ENCODE measurements at places on chromosomes 7 and 10.

GRCh38 chr10:97515271-97515978 lies 16.7 kb downstream of the UBTD1 start:
- no peak overlapping the region for H3K4me3 ChIP-seq
- no peaks in the 10 kb centered on the region for H3K27me3 ChIP-seq
- H3K36me3 ChIP-seq: peaks cover 5% of the 10 kb centered on the region
- peaks cover 27% of the 10 kb centered on the region for H3K4me1 ChIP-seq

DNA sequence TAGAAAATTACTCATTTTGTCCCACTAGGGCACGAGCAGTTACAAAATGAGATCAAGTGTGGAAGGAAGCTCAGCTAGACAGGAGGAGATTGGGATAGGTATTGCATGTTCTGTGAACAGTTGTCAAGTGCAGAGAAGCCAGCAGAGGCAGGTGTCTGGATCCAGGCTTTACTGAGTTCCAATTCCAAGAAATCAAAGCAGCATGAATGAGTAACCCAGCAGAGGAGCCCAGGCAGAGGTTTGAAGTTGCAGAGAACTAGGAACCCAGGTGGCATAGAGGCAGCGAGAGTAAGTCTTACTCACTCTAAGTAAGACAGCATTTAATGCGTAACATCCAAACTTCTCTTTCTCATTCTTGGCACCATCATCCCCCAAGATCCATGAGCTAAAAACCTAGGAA lies 11.8 kb downstream of the MRC1 start:
- no peak overlapping the region for H3K4me3 ChIP-seq
- H3K36me3 ChIP-seq: no peaks in the 10 kb centered on the region
- no peak for DNase-seq
- H3K4me1 ChIP-seq: no peaks in the 10 kb centered on the region
- H3K27ac ChIP-seq: no peak overlapping the region

GRCh38 chr10:3427347-3427746 lies 254.8 kb upstream of the PITRM1 start:
- no peak overlapping the region for H3K4me3 ChIP-seq
- H3K27me3 ChIP-seq: no peaks in the 10 kb centered on the region
- no peaks in the 10 kb centered on the region for H3K36me3 ChIP-seq
- no peak overlapping the region for H3K27ac ChIP-seq

DNA sequence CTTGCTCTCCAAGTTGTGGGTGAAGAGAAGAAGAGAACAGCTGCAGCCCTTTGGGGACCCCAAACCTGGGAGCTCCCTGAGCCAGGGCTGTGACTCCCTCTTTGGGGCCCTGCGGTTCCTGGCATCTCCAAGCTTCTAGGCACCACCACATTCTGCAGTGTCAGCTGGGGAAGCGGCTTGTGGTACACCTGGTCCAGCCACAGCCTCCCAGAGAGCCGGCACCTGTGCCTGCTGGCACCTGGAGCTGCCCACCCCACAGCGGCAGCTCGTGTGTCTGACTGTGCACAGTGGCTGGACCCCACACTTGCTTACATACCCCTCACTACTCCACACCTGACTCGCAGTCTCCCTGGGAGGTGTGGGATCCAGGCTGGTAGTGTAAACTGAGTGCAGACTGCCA lies 23.5 kb downstream of the FAM241B start:
- peaks cover 66% of the 10 kb centered on the region for H3K27me3 ChIP-seq
- H3K4me3 ChIP-seq: no peak overlapping the region
- no peaks in the 10 kb centered on the region for H3K4me1 ChIP-seq
- no peak overlapping the region for H3K27ac ChIP-seq
- no peaks in the 10 kb centered on the region for H3K36me3 ChIP-seq

DNA sequence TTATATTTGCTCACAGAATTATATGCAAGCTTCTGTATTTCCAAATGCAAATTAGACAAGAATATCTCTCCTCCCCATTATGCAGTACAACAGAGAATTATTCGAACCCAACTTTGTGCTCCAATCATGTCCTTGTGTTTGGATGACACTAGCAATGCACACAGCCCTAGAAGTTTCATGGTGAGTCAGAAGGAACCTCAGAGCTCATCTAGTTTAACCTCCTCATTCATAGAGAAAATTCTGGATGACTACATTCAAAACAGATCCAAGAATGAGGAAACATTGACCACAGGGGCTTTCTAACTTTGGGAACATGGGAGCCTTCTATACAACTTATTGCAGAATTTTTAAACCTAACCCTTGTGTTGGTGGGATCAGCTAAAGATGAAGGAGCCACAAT lies 12.8 kb upstream of the ARID5B start:
- no peak overlapping the region for H3K4me3 ChIP-seq
- no peaks in the 10 kb centered on the region for H3K27me3 ChIP-seq
- H3K36me3 ChIP-seq: no peaks in the 10 kb centered on the region
- DNase-seq: no peak
- no peaks in the 10 kb centered on the region for H3K4me1 ChIP-seq

DNA sequence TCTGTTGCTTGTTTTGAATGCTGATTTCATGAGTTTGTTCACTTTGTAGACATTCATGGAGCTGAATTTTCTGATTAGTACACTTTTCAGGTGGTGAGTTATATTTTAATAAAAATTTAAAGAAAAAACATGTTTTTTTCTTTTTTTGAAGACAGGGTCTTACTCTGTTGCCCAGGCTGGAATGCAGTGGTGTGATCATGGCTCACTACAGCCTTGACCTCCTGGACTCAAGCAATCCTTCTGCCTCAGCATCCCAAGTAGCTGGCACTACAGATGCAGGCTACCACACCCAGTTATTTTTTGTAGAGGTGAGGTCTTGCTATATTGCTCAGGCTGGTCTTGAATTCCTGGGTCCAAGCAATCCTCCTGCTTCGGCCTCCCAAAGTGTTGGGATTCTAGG lies 23.7 kb downstream of the PDZD8 start:
- DNase-seq: no peak
- no peaks in the 10 kb centered on the region for H3K27me3 ChIP-seq
- H3K36me3 ChIP-seq: peaks cover 10% of the 10 kb centered on the region
- H3K4me3 ChIP-seq: no peak overlapping the region

All from Calu3 (cell line).